ENCODE measurements at places on chromosomes 13 and 19.

GRCh38 chr19:2455851-2456570 lies 748 bp downstream of the LMNB2 start:
- DNase-seq, result peak; percentile 69

GRCh38 chr19:39563408-39563807 lies 23.4 kb upstream of the EID2 start:
- no peak for DNase-seq

- no peak for DNase-seq
Measured at GRCh38 chr13:107767119-107767518, 448.2 kb downstream of the LIG4 start.

DNA sequence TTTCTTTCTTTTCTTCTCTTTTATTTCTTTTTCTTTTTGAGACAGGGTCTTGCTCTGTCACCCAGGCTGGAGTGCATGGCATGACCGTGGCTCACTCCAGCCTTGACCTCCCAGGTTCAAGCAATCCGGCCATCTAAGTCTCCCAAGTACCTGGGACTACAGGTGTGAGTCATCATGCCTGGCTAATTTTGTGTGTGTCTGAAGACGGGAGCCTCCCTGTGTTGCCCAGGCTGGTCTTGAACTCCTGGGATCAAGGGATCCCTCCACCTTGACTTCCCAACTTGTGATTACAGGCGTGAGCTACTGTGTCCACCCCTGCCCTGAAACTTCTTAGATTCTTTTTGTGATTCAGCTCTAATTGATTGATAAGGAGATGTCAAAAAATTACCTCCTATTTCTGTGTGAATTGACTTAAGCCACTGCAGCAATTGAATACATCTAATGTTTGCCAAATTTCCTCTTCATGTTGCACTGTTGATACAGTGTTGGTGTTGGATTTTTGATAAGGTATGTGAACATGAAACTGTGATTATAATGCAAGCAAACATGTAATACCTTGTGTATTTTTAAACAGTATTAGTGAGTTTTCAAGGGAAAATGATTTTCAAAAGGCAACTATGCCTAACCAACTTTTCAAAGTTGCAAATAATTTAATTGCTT lies 22.6 kb downstream of the KLF5 start:
- no peak for DNase-seq

Measured in activated naive CD8-positive, alpha-beta T cell treated with anti-CD3 and anti-CD28 coated beads, Interleukin-2, amount 10 ng/mL, durations not matched to agents 7 days and 5 days (primary cell).